PC-3 (cell line): ENCODE measurements at places on chromosomes 6 and 20.

DNA sequence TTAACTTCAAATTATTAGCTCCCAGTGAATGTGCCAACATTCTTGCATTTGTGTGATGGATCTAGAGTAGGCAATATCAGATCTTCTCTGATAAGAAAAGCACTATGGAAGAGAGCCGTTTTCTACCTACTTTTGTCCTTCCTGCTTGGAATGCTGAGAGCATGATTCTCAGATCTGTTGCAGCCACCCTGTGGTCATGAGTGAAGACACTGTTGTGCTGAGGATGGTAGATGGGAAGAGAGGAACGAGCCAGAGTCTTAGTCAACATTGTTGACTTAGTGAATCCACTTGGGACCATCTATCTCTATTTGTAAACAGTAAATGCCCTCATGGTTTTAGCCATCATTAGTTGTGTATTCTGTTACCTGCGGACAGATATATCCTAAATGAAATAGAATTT, 202.6 kb downstream of the CD109 start:
- H3K27ac ChIP-seq: no peak overlapping the region
- no peaks in the 10 kb centered on the region for H3K36me3 ChIP-seq
- DNase-seq: peak; percentile 43
- H3K4me3 ChIP-seq: no peak overlapping the region
- H3K4me1 ChIP-seq: no peaks in the 10 kb centered on the region
- no peaks in the 10 kb centered on the region for H3K27me3 ChIP-seq

- DNase-seq: no peak
- no peak overlapping the region for H3K4me3 ChIP-seq
Measured at GRCh38 chr6:10968776-10969175, 75.3 kb downstream of the ELOVL2 start.

- no peak overlapping the region for H3K4me3 ChIP-seq
- no peak overlapping the region for H3K27ac ChIP-seq
- peaks cover 54% of the 10 kb centered on the region for H3K27me3 ChIP-seq
- no peaks in the 10 kb centered on the region for H3K36me3 ChIP-seq
- H3K4me1 ChIP-seq: peaks cover 4% of the 10 kb centered on the region; the same call in 1 of the 2 replicates
Measured at GRCh38 chr20:38730167-38730988, 6.1 kb downstream of the SLC32A1 start.

DNA sequence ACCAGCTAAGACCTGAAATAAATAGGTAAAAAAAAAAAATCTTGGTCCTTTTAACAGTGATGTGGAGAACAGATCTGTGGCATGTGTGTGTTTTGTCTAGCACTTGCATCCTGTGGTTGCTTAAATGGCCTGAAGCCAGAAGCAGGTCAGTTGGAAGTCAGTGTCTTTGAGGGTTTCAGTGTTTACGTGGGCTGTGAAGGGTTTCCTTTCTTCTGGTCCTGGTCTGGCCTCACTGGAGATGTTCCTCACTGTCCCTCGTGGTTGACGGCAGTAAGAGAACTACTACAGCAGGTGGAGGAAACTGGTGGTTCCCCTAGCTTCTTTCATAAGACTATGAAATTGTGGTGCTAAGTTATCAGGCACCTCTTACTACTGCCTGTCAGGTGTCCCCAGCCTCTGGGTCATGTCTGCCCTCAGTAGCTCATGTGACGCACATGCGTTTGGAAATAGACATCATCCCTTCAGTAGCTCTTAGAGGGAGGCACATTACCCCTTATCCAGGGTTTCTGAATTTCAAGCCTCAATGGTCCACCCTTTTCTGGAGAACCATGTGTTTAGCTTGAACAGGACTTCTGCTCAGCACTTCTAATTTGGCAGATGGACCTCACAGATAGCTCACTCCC, 59.4 kb upstream of the SCP2D1 start:
- no peak for DNase-seq
- H3K36me3 ChIP-seq: no peaks in the 10 kb centered on the region
- H3K27ac ChIP-seq: no peak overlapping the region
- no peaks in the 10 kb centered on the region for H3K4me1 ChIP-seq
- no peaks in the 10 kb centered on the region for H3K27me3 ChIP-seq
- H3K4me3 ChIP-seq: no peak overlapping the region

GRCh38 chr6:7914311-7914710, 3.7 kb upstream of the TXNDC5 start:
- H3K27ac ChIP-seq: no peak overlapping the region
- no peak overlapping the region for H3K4me3 ChIP-seq
- no peaks in the 10 kb centered on the region for H3K27me3 ChIP-seq
- H3K36me3 ChIP-seq: no peaks in the 10 kb centered on the region

- no peak overlapping the region for H3K27ac ChIP-seq
- no peak for DNase-seq
- peaks cover 7% of the 10 kb centered on the region for H3K4me1 ChIP-seq
- H3K27me3 ChIP-seq: no peaks in the 10 kb centered on the region
Measured at GRCh38 chr20:35408270-35408669, 3.5 kb downstream of the UQCC1 start.

- peak overlapping the region; percentile 41 for H3K27ac ChIP-seq
- peaks cover 36% of the 10 kb centered on the region for H3K4me1 ChIP-seq
- DNase-seq: peak; percentile 30
Measured at GRCh38 chr6:146545581-146545980, 1.9 kb downstream of the RAB32 start.

DNA sequence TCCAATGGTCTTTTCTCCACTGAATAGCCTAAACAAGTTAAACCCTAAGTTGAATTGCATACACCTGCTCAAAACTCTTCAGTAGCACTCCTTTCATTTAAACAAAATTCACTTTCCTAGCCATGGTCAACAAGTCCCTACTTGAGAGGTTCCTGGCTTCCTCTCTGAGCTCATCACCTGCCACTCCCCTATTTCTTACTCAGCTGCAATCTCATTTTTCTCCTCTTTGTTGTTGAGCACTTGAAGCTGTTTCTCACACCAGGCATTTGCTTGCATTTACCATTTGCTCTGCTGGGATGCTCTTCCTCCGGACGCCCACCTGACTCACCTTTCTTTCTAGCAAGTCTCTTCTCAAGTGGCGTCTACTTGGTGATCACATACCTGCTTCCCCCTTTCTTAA, 38.5 kb downstream of the EDN1 start:
- H3K4me3 ChIP-seq: no peak overlapping the region
- H3K27me3 ChIP-seq: no peaks in the 10 kb centered on the region
- no peaks in the 10 kb centered on the region for H3K36me3 ChIP-seq
- H3K4me1 ChIP-seq: peaks cover 51% of the 10 kb centered on the region
- H3K27ac ChIP-seq: no peak overlapping the region
